ENCODE measurements at places on chromosomes 1 and 21.

GRCh38 chr1:212179394-212180076 is 105.7 kb upstream of the PPP2R5A start:
- no peak for DNase-seq

- no peak for DNase-seq
Measured at GRCh38 chr1:185956881-185957280, 222.7 kb downstream of the HMCN1 start.

GRCh38 chr1:164480285-164480907 is 78.6 kb upstream of the PBX1 start:
- no peak for DNase-seq

GRCh38 chr1:64921771-64922170 is 44.6 kb downstream of the JAK1 start:
- DNase-seq = no peak

GRCh38 chr1:204065174-204065985 is 7.5 kb upstream of the SOX13 start:
- DNase-seq = peak; percentile 73

GRCh38 chr1:118110580-118110979 is 74.4 kb downstream of the SPAG17 start:
- DNase-seq = no peak

- no peak for DNase-seq
Measured at GRCh38 chr1:228996281-228996680, 261.0 kb downstream of the RHOU start.

GRCh38 chr1:201718346-201719202 is 110.4 kb upstream of the IPO9 start:
- DNase-seq = no peak

- DNase-seq = no peak
Measured at GRCh38 chr1:159473335-159473734, 33.8 kb downstream of the OR10J1 start.
